ENCODE measurements at places on chromosomes 16 and 17.

- DNase-seq, result no peak
Observed at GRCh38 chr16:81527477-81528178, 83.0 kb downstream of the CMIP start.

DNA sequence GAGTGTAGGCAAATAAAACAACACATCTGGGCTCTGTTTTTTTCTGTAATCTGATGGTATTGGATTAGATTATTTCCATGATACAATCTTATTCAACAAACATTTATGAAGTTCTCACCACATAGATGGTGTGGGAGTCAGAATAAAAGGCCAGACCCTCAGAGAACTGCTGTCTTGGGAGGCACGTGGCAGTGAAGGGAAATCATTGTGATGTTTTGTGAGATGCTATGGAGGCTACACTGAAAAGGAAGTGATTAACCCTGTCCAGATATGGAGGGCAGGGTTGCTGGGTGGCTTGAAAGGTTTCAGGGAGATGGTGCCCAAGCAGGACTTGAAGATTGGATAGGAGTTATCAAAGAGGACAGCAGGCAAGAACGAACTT, 35.6 kb downstream of the DHRS7B start:
- no peak for DNase-seq

DNA sequence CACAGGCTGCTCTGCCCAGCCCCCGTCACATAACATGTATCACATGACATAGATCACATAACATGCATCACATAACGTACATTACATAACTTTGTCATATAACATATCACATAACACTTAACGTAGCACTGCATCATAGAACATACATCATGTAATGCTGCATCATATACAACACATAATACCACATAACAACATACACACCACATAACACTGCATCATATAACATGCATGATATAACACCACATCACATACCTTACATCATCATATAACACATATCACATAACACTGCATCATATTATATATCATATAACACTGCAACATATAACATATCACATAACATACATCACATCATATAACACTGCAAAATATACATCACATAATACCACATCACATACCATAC, 83.8 kb downstream of the AXIN2 start:
- no peak for DNase-seq

GRCh38 chr17:80792373-80792781, 199.3 kb upstream of the CHMP6 start:
- no peak for DNase-seq

GRCh38 chr17:20080513-20080912, 71.4 kb downstream of the SPECC1 start:
- no peak for DNase-seq

Data from brain pericyte (primary cell).